ENCODE measurements at places on chromosomes 3 and 15.

GRCh38 chr3:117433427-117433826 is 723.8 kb downstream of the TUSC7 start:
- no peak for DNase-seq

DNA sequence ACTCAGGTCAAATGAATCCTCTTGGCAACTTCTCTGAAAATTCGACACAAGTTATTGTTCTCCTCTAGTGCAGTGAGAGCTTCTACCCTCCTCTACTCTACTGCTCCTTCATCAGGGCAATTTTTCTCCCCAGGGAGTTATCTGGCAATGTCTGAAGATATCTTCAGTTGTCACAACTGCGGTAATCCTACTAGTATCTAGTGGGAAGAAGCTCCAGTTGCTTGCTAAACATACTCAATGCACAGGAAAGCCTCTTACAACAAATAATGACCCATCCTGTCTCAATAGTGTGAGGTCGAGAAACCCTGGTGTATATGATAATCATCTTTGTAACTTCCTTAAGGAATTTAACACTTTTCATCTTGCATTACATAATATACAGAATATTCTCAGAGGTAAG is 1147.6 kb downstream of the IGSF11 start:
- DNase-seq, result no peak

DNA sequence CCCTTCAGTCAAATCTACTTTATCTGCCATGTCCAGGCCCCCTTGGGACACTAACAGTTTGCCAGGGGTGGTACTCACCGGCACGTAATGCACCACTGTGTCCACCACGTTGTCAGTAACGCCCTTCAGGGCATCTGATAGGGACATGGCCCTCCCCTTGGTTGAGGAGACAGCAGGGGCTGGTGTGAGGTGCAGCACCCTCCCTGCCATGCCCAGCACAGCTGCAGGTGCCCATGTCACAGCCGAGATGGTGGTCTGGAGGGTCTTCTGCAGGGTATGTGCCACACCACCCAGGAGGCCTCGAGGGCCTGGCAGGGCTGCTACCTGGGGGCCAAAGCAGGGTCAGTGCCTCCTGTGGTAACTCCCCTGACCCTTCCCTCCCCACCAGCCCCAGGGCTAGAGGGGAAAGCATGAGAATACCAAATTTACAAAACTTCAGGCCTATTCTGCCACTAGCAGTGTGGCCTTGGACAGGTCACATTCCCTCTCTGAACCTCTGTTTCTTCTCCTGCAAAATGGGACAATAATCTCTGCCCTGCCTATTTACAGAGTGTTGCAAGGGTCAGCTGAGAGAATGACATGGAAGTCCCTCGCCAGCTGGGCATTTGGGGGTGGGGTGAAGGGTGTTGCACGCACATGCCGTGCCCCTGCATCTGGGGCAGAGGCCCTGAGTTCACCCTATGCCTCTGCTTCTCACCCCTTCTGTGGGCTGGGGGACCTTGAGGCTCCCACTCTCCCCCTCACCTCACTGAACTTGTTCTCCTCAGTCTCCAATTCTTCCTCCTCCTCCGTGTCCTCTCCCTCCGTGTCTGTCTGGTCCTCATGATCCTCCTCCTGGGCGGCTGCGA is 11.8 kb upstream of the KIF7 start:
- DNase-seq, result no peak

DNA sequence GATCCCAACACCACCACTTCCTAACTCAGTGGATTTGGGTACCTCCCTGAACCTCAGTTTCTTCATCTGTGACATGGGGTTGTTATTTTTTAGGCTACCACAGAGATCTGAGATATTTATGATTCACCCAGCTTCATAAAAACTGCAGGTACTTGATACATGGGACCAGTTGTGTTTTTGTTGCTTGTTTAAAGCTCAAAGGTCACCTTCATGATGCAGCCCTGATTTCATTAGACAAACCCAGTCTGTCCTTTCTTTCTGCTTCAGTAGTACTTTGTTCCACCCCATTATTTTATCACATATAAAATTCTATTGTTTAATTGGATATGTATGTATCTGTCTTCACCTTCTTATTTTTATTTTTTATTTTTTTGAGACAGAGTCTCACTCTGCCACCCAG is 57.4 kb upstream of the C15orf61 start:
- no peak for DNase-seq

GRCh38 chr15:95377258-95377852 is 953.1 kb upstream of the NR2F2 start:
- no peak for DNase-seq

DNA sequence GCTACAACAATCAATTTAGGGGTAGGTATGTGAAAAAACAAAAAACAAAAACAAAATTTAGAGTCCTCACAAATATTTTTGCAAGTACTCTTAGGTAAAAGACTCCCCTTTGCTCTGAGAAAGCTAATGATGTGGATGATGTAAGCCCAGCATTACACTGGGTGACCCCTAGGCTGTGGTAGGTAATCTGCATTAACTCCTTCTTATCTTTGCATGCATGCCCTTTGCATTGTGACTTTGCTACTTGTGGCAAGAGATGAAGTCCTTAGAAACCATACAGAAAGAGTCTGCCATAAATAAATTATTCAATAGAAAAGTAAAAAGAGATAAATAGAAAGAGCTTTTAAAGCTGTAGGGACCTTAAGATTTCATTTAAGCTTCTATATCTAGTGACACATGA is 159.7 kb upstream of the MBNL1 start:
- no peak for DNase-seq

DNA sequence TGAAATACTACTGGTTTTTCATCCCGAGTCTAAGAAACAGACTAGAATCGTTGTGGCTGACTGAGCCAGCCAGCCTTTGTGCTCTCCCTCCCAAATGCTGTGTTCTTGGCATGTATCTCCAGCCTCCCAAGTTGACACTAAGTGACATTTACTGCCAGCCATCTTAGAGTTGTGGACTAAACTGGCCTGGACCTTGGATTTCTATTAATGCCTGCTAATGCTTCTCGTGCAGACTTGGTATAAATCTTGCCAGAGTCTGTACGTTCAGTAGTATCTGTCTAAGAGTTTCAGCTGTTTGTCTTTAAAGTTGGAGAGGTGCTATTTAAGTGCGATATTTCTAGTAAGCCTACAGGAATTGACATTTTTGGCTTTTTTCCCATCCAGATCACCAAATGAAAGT is 166.6 kb upstream of the BHLHE40 start:
- no peak for DNase-seq

DNA sequence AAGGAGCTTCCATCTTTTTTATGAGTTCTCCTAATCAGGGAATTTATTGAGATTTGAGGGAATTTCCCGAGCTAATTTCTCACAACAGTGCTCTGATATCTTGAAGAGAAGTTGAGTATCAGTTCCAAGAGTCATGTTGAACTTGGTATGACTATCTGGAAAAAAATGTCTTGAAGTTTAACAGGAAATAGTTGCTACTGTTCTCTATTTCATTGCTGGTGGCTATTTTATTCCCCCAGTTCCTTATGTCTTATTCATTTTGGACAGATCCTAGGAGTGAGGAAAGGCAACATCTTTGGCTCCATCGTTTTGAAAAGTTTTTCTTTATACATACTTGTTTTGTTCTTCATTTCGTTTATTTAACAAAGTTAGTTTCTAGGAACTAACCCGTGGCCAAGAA is 307.8 kb upstream of the AGTR1 start:
- no peak for DNase-seq

- DNase-seq, result no peak
Observed at GRCh38 chr15:58491499-58492202, 59.9 kb downstream of the LIPC start.

DNA sequence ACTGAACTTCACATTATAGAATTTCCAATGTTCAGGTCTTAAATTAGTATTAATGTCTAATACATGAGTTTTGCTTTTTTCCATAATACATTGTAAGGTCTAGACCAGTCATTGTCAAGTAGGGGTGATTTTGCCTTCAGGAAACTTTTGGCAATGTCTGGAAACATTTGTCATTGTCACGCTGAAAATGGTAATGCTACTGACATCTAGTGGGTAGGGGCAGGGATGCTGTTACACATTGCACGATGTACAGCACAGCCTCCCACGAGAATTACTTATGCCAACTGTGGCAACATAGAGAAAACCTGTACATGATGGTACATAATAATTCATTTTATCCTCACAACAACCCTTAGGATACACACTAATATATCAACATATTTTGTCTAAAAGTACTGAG is 384.1 kb downstream of the CADM2 start:
- no peak for DNase-seq

Data from activated CD4-positive, alpha-beta memory T cell treated with anti-CD3 and anti-CD28 coated beads, Interleukin-2, amount 10 ng/mL, durations not matched to agents 7 days and 5 days (primary cell).